ENCODE measurements at places on chromosomes 11 and 22.
A peak's percentile ranks its signal among the peaks of the same experiment; 100 is the strongest.

- DNase-seq: no peak
Measured at GRCh38 chr11:12771875-12772274, 97.7 kb downstream of the TEAD1 start.

DNA sequence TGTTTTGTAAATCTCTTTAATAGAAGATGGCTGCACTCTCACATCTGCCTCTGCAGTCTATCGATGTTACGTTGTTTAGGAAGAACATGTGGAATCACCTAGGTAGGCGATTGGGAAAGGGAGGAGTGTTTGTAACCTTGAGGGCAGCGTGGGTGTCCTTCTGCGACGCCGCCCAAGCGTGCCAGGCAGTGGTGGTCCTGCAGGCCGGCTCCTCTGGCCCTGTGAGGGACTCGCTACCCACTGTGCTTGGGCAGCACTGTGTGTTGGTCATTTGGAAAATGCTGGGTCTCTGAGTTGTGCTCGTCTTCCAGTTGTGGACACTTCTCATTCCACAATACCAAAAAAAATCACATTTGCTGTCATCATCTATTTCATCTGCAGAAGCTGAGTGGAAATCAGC, 29.1 kb downstream of the CTTN start:
- DNase-seq: no peak

- DNase-seq: peak; percentile 21
Measured at GRCh38 chr22:37019309-37020191, at the start of the genes MPST and TST. Gene MPST, plus strand, starts transcription at chr22:37019742. Its CDS starts 95 bp downstream, at chr22:37019837. Gene TST, minus strand, starts transcription at chr22:37019447. Its CDS starts 715 bp downstream, at chr22:37018732.

DNA sequence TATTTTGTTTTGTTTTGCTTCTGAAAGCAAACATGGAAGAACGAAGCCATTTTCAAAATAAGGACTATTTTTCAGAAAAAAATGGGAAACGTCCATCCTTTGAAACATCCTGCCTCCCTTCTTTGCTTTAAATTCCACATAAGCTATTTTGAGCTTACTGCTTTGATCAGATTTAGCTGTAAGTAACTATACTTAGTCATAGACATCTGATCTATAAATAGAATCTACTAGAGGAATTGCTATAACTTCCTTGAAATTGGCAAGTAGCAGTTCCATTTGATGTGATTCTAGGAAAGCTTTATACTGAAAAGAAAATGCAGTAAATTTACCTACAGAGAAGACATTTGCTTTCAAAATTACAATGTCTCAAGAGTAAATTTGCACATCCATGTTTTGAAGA, 305.8 kb downstream of the TTC28 start:
- DNase-seq: no peak

GRCh38 chr22:30864441-30865420, 103.8 kb downstream of the MORC2 start:
- no peak for DNase-seq

GRCh38 chr11:65872586-65873317, at the start of gene EFEMP2:
Gene EFEMP2, minus strand, starts transcription at chr11:65872800. Its CDS starts 446 bp downstream, at chr11:65872354.
- no peak for DNase-seq

DNA sequence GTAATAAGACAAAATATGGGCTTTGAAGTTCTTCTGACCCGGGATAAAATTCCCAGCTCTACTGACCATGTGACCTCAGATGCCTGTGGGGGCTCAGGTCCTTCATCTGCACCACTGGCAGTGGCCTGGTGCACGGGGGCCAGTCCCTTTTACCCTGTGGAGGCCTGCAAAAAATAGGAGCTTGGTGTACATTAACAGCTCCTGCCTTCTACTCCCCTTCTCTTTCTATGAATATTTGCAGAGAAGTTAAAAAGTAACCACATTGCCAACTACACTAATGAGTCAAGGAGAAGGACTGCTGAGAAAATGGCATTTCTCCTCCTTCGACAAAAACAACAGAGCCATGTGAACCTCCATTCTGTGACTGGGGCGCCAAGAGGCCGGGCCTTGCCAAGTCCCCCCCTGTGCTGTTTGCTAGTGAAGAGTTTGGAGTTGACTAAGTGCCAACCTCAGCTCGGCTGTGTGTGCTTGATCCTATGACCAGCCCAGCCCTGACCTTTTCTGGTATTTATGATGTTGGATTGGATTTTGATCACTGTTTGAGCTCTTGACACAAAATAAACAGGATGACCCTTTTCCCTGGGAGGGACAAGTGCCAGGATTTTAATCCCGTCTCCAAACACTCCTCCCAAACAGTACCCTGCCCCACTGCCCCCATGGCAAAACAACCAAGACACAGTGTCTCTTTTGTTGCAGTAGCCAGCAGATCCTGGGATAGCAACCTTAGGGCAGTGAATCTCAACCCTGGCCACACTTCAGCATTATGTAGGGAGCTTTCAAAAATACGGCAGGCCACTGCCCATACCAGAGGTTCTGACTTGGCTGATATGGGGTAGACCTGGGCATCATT, 380.1 kb downstream of the LARGE1 start:
- DNase-seq: peak; percentile 86

DNA sequence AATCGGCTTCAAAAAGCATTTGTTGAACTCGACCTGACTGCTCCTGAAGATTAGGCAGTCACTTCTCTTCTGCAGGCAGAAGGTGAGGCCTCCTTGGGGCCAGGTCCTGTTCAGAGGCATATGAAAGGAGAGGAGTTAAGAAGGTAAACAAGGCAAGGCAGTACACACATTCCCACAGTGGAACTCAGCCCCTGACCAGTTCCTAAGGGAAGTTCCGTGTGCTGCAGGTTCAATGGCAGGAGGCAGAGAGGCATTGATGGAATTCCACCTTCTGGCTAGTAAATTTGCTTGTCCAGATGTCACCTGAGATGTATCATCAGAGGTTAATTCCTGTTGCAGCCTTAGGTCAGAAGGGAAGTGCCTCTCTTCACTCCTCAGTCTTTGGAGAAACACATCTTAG, 337.0 kb upstream of the MTNR1B start:
- DNase-seq: no peak

GRCh38 chr11:44608651-44608990, 43.2 kb downstream of the CD82 start:
- DNase-seq: no peak

DNA sequence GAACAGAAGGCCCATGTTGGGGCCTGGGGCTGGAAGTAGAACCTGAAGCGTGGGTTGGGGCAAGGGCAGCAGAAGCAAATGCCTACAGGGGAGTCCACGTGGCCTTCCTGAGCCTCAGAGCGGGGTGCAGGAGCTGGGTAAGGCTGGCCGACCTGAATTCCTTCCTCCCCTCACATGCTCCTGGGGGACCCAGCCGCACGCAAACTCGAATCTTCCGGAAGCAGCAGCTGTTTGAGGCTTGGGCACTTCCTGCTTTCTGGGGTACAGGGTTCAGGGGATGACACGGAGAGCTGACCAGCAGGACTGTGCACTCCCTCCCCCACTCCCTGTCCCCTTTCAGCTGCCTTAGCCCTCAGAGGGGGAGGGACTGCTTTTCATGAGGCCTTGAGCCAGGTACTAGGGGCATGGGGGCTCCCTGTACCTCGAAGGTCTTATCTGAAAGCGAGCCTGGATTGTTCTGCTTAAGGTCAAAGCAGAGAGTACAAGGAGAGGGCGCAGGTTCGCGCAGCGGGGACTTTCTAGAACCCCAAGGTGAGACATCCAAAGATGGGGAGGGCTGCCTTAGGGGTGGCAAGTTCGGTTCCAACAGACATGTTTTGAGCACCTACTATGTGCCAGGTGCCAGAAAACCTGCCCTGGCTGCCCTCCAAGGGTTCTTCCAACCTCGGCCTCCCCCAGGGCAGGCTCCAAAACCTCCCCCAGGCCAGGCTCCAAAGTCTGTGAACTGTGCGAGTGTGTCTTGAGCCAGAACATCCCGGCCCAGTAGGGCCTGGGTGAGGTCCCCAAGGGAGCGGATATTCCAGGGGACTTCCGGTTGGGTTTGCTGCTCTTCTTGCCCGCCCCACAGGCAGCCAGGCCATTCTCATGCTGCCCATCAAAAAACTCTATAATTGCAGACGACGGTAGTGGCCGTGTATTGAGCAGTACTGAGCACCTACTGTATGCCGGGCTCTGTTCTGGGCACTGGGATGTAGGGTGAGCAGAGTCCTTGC, 1.7 kb downstream of the NCF4 start:
- DNase-seq: no peak

DNA sequence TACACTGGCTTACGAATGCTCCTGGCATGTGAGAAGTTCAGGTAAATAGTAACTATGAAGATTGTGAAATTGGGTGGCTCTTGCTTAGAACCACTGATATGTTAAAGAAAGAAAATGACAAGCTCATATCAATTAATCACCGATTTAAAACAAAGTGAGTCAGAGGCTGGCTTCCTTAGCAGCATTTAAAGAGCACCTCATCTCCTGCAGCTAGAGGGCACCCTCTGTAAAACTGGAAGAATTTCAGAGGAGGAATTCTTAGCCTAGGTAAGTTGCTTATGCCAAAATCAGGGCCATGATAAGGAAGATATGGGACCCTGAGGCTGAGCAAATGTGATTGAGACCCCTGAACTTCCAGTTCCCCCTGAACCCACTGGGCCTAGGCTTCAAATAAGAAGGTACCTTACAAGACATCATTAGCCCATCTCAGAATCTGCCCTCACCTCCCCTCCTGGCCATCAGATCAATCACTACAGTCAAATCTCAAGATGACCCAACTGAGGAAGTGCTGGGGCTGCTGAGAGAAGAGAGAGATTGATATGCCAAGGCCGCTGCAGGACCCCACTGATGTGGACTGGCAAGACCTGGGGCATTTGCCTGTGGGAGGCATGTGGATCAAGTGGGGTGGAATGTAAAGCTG, 8.6 kb upstream of the CD3E start:
- DNase-seq: peak; percentile 7

GRCh38 chr22:17131686-17132085, 10.5 kb upstream of the TMEM121B start:
- DNase-seq: peak; percentile 31

GRCh38 chr11:106585061-106585460, 433.2 kb downstream of the GUCY1A2 start:
- no peak for DNase-seq

DNA sequence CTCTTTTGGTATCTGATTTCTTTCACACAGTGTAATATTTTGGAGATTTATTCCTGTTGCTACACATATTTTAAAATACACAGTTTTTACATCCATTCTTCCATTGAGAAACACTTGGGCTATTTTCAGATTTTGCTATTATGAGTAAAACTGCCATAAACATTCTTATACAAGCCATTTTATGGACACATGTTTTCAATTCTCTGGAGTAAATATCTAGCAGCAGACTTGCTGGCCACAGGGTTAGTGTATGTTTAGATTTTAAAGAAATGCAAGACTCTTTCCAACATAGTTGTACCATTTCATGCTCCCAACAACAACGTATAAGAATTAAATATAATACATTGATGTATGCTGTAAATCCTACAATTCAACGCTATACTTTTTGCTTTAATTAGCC, 360.8 kb upstream of the PITPNB start:
- DNase-seq: no peak

GRCh38 chr22:17827466-17827865, 53.2 kb upstream of the BID start:
- DNase-seq: no peak

DNA sequence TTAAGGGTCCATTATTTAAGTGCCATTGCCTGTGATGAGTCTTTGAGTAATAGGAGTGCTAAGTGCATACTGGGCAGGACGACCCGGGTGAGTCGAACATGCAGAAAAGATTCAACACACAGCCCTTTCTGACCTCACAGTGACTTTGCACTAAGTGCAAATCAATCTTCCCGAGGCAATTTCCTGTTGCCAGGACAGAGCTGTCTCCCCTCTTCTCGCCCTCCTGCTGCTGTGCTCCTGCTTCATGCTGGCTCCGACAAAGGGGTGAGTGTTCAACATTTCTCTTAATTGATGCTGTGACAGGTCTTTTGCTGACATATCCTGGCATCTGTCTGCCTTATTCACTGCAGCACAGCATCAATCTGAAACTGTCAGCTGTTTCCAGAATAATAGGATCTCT, 42.0 kb downstream of the MCHR1 start:
- DNase-seq: no peak

DNA sequence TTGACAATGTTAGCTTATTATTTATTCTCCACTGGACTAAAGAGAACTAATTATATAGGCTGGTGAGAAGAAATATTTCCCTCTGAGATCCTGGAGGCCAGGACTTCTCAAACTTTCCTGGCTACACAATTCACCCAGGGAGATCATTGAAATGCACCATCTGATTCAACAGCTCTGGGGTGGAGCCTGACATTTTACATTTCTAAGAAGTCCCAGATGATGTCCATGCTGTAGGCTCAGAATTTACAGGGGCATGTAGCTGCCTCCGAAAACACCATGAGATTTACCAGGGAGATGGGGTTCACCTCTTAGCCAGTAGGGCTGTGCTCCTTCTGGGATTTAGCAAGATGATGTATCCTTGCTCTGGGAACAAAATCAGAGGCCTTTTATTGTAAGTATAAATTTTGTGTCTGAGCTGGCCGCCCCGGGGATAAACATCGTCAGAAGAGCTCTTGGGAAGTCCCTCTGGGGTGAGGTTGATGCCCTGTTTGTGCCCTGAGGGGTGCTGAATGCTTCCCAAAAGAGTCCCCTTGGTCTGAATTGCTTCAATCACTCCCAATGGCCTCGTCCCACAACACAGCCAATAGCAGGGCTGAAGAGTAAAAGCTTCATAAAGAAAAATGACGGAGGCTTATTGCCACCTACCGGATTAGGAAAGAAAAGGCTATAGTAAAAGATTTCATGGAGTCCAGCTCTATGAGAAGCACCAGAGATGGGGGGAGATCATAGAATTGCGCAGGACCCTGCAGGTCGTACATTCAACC, 33.4 kb upstream of the API5 start:
- no peak for DNase-seq

DNA sequence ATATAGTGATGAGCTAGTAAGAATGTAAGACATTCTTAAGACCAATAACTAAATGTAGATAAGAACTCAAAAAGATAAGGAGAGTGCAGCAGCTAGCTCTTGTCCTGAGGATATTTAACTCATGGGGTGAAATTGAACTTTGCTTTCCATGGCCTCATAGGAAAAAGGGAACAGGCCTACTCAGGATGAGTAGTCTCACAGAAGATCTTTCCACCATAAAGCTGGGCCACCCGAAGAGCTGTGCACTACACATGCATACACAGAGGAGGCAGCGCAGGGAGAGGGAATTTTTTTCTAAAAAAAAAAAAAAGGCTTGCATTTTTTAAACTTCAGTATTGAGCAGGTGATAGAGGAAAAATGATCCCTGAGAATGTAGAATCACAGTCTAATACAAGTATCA, 59.9 kb upstream of the CFAP300 start:
- DNase-seq: no peak

DNA sequence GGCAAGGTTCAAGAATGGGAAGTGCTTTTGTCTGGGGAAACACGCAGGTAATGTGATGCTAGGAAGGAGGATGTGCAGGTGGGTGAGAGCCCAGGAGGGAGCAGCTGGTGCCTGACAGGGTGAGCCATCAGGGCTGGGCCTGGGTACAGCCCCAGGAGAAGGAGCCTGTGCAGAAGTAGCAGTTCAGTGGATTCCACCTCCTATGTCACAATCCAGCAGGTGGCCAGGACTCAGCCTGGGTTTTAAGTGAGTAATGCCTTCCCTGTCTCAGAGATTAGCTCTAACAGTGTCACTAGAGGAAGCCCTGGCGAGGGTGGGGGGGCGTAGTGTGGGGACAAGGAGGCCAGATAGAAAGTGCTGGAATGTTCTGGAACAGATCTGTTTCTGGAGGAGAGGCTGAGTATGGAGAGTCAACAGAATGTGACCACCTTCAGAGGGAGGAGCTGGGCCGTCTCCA, 8.1 kb downstream of the RIC8A start:
- DNase-seq: no peak

- no peak for DNase-seq
Measured at GRCh38 chr11:123469089-123469488, 39.0 kb downstream of the GRAMD1B start.
